ENCODE measurements at places on chromosomes 4 and X.

- DNase-seq: no peak
Measured at GRCh38 chr4:61201961-61202637, 2.0 kb downstream of the ADGRL3 start.

GRCh38 chr4:160795216-160795615 lies 1368.6 kb downstream of the FSTL5 start:
- DNase-seq: no peak

GRCh38 chrX:140439476-140439875 lies 65.4 kb downstream of the SOX3 start:
- no peak for DNase-seq

- DNase-seq: no peak
Measured at GRCh38 chr4:78570117-78570516, 18.5 kb downstream of the ANXA3 start.

DNA sequence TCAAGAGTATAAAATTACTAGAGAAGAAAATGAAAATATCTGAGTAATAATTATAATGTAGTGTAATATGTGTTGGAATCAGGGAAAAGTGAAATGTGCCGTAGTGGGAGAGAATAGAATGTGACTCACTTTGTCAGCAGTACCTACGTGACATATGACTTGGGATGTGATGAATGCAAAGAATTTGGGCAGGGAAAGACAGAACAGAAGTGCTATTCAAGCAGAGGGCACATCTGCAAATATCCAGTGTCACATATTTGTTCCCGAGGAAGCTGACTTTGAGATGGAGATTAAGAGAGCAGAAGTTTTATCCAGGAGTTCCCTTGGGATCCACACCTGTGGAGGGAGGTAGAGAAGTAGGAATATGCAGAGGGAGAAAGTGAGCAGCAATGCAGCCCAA lies 69.3 kb upstream of the HS3ST1 start:
- no peak for DNase-seq

GRCh38 chr4:7785017-7785416 lies 154.6 kb downstream of the AFAP1 start:
- DNase-seq: no peak

GRCh38 chrX:154096140-154097002 lies 1.1 kb downstream of the MECP2 start:
- DNase-seq: peak; percentile 39

- DNase-seq: no peak
Measured at GRCh38 chrX:12446342-12447075, 308.2 kb downstream of the FRMPD4 start.

- DNase-seq: no peak
Measured at GRCh38 chr4:148893095-148893494, 450.9 kb upstream of the NR3C2 start.

DNA sequence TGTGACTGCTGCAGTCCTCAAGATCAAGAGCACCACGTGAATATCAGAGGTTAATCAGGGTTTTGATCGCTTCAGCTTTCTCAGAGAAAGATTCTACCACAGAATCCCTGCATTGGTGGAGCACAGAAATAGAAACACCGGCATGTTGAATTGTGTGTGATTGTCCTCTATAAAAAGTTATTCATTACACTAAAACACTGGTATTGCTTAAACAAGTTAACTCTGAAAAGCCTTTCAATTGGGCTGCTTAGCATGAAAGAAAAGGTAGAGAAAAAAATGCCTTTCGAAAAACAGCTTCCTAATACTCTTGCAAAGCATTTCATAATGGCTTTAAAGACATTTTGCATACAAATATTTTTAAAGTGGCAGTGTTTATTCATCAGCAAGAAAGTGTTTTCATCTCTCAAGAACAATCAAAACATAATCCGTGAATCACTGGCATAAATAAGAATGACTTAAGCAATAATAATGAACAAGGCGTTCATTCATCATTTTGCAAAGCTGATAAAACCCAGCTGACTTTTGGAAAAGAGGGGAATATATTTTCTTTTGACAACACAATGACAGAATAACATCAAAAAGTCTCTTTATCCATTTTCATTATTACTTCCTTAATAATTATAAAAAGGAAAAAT lies 61.1 kb downstream of the HELT start:
- DNase-seq: no peak

DNA sequence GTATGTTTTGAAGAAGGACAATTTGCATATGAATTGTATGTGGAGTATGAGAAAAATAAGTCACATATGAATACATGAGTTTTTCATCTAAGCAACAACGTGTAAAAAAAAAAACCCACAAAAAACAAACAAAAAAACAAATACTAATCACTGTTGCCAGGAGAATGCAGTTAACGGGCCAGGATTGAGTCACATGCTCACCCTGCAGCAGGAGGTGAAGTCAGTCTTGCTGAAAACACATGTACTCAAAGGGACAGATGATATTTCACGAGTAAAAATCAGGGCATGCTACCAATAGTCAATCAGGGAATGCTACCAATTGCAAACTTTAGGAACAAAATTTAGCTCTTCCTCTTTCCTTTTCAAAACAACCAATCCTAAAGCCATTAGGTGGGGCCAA lies 10.4 kb upstream of the DCLK2 start:
- no peak for DNase-seq

- no peak for DNase-seq
Measured at GRCh38 chr4:24719615-24720014, 75.8 kb upstream of the SOD3 start.

DNA sequence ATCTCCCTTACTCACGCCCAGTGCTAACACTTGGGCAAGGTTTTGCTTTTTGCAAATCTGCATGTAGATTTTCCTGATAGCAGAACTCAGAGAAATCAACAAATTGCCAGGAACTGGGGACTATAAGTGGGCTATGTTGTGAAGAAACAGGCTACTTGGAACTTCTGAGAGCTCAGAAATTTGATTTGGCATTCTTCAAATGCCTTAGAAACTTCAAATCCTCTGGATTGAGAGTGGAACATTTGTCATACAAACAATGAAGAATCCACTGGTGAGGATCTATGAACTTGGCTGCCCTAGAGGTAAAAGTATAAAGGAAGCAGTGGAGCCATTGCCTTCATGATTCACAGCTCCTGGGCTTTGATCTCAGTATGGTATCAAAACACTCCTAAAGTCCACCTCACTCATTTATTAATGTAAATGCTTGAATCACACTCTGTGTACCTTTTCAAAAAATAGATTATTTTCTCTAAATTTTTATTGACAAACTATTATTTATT lies 126.0 kb downstream of the GLRA3 start:
- DNase-seq: no peak

- DNase-seq: no peak
Measured at GRCh38 chrX:109873983-109874382, 128.9 kb upstream of the TMEM164 start.

DNA sequence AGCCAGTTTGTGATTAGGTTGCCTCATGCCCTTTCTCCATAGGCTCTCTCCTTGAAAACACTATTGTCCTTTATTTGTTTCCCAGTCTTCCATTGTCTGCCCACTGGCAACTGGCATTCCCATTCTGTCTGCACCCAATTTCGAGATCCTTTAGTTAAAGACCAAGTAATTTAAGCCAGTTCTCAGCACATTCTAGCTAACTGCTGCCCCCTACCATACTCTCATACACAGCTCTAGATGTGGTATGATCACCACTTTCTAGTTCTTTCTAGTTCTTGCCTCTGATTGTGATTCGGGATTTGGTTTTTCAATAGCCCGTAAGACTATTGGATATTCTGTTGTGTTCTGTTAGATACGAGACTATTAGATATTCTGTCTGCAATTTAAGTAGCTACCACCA lies 135.8 kb upstream of the TRPC5 start:
- DNase-seq: no peak

DNA sequence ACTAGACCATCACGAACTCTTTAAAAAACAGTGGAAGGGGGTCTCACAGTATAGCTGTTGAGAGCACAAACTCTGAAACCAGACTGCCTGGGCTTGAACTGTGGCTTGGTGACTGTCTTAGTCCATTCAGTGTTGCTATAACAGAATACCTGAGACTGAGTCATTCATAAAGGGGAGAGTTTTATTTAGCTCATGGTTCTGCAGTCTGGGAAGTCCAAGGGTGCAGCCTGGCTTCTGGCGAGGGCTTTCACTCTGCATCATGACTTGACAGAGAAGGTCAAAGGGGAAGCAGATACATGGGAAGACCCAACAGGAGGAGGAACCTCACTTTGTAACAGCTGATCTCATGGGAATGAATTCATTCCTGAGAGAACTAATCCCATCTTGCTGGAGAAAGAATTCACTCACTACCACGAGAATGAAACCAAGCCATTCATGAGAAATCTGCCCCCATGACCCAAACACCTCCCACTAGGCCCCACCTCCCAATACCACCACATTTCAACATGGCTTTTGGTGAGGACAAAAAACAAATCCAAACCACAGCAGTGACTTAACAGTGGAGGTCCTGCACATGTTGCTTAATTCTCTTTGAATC lies 116.7 kb upstream of the STOX2 start:
- DNase-seq: no peak

- no peak for DNase-seq
Measured at GRCh38 chrX:102546828-102547493, 30.4 kb upstream of the TMSB15A start.

- DNase-seq: no peak
Measured at GRCh38 chr4:26083987-26084386, 170.0 kb downstream of the SMIM20 start.

DNA sequence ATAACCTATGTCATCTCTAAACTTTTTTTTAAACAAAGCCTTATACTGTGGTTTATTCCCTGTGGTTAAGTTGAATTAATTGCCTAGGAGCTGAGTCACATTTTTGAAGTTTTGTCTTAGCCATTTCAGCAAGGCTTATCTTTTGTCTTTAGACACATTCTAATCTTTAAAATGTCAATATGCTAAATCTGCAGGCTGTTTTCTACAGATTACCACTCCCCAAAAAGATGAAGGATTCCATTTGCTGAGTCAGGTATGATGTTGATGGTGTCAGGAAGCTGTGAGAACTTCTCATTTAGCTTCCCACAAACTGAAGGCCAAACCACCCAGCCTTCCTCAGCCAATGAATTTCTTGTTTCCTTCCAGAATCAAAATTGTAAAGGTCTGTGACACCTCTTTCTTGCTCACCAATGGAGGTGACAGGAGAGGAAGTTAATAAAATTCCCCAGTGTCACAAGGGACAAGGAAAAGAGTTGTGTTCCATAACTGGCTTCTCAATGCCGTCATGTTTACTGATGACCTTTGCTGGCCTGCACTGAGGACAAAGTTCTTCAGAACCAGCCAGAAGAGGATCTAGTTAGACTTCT lies 3.7 kb upstream of the CXCL6 start:
- DNase-seq: no peak

DNA sequence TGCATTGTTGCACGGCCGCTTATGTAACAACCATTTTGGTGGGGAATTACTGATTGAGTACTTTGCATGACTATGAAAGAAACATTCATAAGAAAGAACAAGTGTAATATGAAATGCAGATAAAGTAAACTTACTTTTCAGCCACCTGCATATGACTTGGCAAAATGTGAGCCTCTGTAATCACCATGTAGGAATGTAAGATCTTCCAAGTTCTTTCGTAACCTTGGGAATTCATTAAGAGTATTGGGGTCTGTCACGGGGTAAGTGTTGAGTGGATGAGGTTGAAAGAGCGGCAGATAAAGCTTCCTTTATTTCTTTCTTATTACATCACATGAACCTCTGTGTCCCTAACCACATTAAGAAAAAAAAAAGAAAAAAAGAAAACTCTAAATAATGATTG lies 348.5 kb upstream of the NR3C2 start:
- DNase-seq: no peak

- DNase-seq: no peak
Measured at GRCh38 chrX:9848718-9849479, 62.7 kb downstream of the SHROOM2 start.

GRCh38 chr4:95181243-95181995 lies 367.4 kb downstream of the UNC5C start:
- no peak for DNase-seq

Measured in CD4-positive, alpha-beta T cell treated with Interleukin-1 beta for 1 hour (primary cell).